ENCODE measurements at places on chromosomes 3 and 15. TPM values are rescaled to one million over a fixed set of nuclear protein-coding genes. Genes with fewer than 3 reads are reported as not detected.

- no peak for DNase-seq
Measured at GRCh38 chr3:117404730-117405129, 695.2 kb downstream of the TUSC7 start.

Gene IGSF11
- 1.6 TPM for total RNA-seq

DNA sequence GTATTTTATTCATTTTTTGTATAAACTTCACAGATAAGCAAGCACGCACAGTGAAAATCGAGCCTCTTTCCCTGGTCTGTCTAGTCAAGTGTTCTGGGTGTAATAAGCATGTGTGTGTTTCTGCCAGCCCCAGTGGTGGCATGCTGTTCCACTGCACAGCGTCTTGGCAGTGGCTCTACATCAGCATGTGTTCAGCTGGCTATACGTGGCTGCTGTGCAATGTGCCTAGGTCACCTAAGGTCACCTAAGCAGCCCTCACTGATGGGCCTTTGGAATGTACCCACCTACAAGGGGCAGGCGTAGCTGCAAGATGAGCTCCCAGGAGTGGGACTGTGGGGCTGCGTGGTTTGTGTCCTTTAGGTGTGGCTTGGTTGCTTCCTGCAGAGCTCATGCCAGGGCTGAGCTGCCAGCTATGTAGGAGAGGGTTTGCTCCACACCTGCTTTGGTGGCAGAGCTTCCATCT is 4.9 kb downstream of the LIMD1 start:
- DNase-seq: no peak

DNA sequence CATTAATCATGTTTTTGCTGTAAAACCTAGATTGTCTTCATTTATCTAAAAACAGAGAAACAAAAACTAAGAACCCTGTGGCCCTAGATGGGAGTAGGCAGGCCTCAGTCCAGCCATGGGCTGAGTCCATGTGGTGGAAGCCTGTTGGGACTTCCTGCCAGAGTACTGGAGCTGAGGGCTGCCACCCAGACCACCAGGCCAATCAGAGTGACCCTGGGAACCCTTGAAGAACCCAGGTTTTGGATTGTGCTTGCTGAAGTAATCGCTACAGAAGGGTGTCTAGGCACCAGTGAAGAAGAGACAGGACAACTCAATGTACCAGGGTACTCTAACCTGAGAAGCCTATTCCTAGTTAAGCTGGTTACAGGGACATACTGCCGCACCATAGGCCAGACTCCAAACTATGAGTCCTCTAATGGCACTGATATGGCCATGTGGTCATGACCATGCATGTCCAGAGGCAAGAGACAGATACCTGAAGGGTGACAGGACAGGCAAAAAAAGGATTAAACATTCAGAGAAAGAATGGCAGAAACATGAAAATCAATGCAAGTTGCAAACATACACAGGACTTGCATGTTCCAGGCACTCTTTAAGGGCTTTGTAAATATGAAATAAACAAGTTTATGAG is 12.9 kb downstream of the CSRNP1 start:
- DNase-seq: no peak

Gene LIPC
- total RNA-seq: not detected

Gene SCN11A
- 0.10 TPM for total RNA-seq

DNA sequence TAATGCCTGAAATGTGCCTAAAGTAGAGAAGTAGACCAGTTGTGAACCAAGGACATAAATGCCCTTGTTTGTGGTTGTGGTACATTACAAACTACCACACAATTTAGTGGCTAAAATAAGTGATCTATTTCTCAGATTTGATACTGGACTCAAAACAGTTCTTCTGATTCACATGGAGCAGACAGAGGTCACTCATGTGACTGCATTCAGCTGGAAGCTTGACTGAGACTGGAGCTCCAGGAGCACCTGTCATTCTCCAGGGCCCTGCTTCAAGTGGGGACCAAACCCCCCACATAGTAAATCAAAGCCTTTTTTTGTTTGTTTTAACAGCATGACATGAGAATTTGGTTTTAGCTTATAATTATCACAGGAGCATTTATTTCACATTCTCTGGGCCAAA is 301.2 kb downstream of the OXSM start:
- DNase-seq: no peak

DNA sequence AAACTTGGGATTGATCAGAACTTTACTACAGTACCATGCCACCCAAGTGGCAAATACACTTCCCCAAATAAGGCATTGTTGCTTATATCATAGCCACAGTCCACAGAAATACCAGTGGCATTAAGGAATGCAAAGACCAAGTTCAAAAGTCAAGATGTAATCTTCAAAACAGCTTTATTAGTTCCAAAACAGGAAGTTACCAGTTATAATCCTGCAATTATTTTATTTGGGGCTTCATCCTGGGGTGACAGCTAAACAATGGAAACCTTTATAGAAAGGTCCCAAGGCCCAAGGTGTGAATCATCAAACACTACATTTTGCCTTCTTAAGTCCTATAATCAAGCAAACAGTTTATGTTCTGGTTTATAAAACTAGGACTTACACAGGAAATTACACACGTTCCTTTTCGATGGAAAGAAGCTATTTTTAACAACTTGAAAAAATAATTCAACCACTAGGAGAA is 30.3 kb upstream of the RNF7 start:
- DNase-seq: no peak

- no peak for DNase-seq
Measured at GRCh38 chr3:71611099-71611498, 27.6 kb upstream of the FOXP1 start.

All from H1 (cell line).